ENCODE measurements at places on chromosomes 2 and 18.

DNA sequence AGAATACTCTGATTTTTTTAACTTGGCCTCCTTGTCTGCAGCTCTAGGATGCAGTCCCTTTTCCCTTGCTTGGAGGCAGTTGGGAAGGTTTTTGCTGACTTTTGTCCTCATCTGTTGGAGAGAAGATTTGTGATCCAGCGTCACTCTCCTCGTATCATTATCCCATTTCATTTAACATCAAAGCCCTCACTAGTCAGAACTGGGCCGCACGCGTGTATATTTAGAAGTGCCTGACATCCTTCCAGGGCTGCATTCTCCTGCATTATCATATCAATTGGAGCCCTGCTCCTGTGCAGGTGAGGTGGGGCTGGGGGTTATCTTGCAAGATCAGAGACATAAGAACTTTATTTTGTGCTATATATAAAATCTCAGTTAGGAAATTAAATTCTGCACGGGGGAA, 435.1 kb upstream of the HS6ST1 start:
- DNase-seq: no peak

DNA sequence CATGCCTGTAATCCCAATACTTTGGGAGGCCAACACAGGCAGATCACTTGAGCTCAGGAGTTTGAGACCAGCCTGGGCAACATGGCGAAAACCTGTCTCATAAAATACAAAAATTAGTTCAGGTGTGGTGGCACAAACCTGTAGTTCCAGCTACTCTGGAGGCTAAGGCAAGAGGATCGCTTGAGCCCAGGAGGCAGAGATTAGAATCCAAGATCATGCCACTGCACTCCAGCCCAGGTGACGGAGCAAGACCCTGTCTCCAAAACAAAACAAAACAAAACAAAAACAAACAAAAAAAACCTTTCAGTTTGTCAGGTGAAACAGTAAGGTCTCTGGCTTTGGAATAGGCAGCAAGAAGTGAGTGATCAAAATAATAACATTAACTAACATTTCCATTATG, 84.6 kb downstream of the CLHC1 start:
- no peak for DNase-seq

- no peak for DNase-seq
Measured at GRCh38 chr2:54590216-54591120, 133.0 kb upstream of the EML6 start.

- no peak for DNase-seq
Measured at GRCh38 chr2:174072069-174072468, 106.9 kb upstream of the SP3 start.

DNA sequence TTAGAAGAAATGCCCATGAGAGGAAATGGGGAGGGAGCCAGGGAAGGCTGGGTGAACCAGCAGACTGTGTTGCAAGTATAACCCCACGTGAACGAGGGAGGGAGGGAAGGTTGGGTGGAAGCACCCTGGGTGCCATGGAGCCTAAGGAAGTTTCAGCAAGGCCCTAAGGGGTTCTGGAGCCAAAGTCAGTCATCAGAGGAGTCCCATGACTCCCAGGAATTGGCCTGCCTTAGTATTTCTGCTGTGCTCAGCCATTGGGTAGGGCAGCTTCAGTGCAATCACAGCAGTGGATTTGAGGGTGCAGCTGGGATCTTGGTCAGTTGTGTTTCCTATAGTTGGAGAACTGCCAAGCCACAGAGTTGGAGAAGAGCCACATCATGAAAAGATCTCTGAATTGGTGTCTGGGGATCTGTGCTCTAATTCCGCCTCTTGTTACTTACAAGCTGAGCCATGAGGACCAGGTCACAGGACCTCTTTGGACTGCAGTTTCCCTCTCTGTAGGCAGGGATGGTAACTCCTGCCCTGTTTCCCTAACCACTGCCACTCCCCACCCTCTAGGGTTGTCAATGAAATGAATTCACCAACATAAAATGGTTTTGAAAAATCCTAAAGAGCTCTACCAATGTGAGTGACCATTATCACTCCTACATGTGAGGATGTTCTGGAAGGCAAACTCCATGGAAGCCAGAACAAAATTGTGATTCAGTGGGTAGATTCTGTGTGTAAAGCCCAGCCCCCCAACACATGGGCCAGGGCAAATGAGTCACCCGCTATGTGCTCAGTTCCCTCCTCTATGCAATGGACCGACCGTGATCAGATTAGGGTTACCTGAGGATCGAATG, 108.9 kb downstream of the CLIP4 start:
- no peak for DNase-seq

GRCh38 chr18:31050635-31051034, 8.1 kb upstream of the DSC3 start:
- DNase-seq: no peak

DNA sequence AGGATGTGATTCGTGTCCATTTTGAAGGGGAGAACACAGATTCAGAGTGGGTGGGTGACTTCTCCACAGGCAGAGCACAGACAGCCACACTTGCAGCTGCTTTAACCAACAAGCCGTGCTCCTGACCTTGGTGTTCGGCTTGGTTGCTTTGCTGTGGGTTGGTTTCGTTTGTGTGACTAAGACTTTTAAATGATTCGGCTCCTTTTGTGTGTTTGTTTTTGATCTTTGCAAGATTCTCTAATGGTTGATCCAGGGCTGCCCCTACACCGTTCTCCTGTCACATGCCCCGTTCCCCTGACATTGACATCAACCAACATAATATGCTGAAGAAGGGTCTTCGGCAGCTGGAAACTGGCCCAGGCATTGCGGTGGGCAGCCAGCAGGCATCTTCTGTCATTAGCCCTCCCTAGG, 95.9 kb upstream of the MBOAT2 start:
- DNase-seq: no peak

- no peak for DNase-seq
Measured at GRCh38 chr2:194610297-194610696, 1046.7 kb upstream of the SLC39A10 start.

- no peak for DNase-seq
Measured at GRCh38 chr2:197556456-197556855, 40.6 kb downstream of the MOB4 start.

GRCh38 chr2:54889053-54889452, 161.2 kb downstream of the RTN4 start:
- DNase-seq: no peak

All from nucleus accumbens (tissue), 56 donors.